ENCODE measurements at places on chromosomes 2 and 18.

DNA sequence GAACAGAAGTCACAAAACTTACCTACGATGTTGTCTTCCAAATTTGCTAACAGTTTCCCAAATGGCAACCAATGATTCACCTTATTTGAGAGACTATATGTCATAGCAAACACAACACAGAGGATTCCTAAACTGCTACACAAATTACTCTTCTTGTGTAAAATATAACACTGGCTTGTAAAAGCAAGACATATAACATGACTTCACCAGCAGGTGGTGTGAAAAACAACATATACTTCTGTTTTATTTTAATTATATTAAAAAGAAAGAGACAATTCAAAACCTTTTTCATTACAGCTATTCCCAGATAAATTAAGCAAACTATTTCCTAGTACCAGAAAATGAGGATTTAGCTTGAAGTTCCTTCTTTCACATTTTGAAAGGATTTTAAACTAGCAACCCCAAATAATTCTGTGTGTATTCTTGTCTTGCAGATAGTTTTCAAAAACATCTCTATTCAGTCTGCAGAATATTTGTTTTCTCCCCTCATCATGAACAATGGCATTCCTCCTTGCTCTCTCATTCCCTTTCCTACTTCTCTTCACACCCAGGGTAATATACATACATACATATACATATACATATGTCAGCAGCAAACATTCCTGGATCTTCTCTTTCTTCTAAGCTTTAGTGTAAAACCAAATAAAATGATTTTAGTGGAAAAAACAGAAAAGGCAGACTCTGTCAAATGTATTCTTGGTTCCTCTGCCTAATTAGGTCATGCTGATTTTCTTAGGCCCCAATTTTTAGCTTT is 62.1 kb downstream of the SCN3A start:
- no peak for DNase-seq

GRCh38 chr2:198314559-198315153 is 510.3 kb downstream of the PLCL1 start:
- DNase-seq, result peak; percentile 60

GRCh38 chr2:54722641-54723040 is 821 bp upstream of the EML6 start:
- DNase-seq, result peak; percentile 40

- DNase-seq, result no peak
Measured at GRCh38 chr18:8188184-8188583, 421.1 kb upstream of the RAB12 start.

GRCh38 chr2:231132129-231132528 is 7.3 kb upstream of the HTR2B start:
- peak; percentile 43 for DNase-seq

DNA sequence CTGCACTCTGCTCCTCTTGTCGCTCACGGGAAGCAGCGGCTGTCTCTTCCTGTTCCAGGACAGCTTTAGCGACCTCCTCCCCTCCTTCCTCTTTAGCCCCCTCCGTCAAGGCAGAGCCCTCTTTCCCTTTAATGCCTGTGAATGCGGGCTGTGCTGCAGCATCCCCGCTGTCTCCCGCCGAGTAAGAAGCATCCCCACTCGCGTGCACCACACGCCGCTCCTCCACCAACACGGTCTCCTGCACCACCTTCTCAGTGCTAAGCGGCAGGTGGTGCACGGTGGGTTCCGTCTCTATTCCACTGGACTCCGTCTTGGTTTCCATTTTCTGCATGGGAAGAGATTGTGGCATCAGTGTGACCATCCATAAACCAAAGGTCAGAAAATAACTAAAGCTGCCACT is 101.6 kb upstream of the ZBTB14 start:
- no peak for DNase-seq

GRCh38 chr18:67651438-67651837 is 134.9 kb upstream of the DSEL start:
- DNase-seq, result no peak

DNA sequence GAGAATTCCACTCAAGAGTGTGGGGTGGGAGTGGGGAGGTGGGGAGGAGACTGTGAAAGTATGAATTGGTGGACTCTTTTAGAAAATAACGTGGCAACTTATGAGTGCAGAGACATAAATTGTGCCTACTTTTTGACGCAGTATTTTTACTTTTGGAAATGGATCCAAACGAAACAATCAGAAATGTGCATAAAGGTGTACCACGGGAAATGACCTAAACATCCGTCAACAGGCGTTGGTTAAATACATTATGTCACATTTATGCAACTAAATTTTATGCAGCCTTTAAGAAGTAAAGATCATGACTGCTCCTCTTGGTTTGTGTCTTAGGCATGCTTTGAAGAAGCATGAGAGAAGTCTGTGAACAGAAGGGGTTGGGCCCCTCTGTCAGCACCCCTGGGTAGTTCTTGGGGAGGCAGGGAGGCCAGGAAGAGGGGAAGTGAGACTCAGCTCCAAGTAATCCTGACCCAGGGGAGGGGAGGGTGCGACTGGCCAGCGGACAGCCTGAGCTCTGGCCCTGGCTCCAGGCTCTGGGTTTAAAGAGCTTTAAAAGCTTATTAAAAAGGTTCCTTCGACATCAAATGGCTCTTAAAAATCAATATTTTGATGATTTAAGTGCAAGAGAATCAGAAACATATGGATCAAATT is 126.4 kb upstream of the HAAO start:
- DNase-seq, result no peak

- no peak for DNase-seq
Measured at GRCh38 chr2:234048049-234048448, 2.5 kb upstream of the SPP2 start.

DNA sequence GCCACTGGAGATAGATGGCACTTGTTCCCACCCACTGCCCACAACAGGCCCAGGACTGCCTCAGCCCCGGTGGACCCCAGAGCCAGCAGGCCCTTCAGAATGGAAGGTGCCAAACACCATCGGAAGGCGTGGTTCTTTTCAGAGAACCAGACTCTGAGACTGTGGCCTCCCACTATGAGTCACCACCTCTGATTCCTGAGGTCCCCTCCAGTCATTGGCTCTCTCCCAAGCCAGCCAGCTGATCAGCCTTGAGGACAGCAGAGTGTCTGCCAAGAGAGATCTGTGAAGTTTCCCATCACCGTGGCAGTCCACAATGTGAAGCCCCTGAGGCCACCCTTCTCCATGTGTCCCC is 10.4 kb upstream of the MAP3K2 start:
- peak; percentile 91 for DNase-seq

DNA sequence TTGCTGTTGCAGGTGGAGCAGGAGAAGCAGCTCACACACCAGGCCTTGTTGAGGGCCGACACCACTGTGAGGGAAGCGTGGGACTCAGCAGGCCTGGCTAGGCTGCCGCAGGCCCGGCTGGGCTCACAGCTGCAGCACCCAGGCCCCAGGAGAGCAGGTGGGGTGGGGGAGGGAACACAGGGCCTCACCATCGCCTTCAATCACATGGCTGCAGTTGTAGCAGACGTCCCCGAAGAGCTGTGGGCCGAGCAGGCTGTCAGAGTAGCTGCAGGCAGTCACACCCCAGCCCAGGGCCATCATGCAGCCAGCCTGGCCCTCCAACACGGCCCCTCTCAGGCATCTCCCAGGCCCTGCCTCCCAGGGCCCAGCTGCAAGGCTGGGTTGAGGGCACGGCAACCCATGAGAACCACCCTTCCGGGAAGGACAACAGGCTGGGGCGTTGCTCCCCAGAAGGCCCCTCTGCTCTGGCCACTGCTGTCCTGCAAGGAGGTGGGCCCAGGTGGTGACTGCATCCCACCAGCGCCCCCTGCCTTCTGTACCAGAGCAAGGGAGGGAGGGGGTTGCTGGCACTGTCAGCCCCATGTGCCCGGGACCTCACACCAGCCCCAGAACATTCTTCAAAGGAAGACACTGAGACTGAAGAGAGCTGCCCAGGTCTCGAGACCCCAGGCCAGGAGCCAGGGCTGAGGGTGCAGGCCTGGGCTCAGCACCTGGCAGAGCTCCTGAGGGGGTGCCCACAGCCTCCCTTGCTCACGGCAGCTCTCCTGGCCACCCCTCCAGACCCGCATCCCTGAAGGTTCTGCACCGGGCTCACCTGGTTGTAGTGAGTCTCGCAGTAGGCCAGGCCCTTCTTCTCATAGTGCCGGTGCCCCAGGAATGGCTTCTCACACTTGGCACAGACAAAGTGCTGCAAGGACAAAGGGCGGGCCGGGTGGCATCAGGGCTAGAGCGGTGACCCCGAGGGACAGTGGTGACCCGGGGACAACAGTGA is 5.6 kb upstream of the GPR17 start:
- DNase-seq, result no peak

- no peak for DNase-seq
Measured at GRCh38 chr2:230414302-230414701, 1.7 kb upstream of the SP100 start.

GRCh38 chr2:178317811-178318210 is 123.5 kb downstream of the OSBPL6 start:
- no peak for DNase-seq

DNA sequence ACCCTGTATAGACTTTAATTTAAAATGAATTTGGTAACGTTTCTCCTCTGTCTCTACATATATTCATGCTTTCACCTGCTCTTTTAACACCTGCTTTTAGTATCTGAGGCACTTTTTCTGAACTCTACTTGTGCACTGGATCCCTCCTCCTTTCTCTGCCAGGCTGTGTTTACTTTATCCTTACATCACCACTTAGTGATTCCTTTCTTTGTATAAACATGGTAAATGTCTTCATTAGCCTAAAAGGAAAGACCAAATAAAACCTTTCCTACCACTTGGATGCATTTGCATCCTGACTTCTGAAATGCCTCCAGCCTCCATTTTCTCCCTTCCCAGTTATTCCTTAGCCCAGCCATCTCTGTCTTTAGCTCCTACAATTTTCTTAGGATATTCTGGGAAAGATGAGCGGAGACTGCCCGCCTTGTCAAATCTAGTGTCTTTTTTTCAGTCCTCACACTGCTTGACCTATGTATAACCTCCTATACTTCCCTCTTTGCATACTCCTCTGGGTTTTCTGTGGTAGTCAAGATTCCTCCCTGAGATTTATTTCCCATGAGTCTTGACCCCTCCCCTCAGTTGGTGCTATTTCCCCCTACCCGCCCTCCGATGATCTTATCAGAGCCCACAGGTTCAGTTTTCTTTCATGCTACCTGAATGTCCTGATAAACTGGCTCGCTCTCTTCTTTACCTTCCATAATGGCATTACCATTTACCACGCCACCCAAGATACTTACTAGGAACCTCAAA is 44.8 kb downstream of the REL start:
- peak; percentile 18 for DNase-seq

- peak; percentile 21 for DNase-seq
Measured at GRCh38 chr18:79394534-79395307, 1.0 kb upstream of the NFATC1 start.

- no peak for DNase-seq
Measured at GRCh38 chr2:66582104-66582986, 147.4 kb downstream of the MEIS1 start.

GRCh38 chr2:191150600-191151330 is at the start of gene STAT4:
TSS of gene STAT4 (minus strand) at chr2:191150994. CDS start at chr2:191148203, 2,791 bp downstream.
- DNase-seq, result no peak

DNA sequence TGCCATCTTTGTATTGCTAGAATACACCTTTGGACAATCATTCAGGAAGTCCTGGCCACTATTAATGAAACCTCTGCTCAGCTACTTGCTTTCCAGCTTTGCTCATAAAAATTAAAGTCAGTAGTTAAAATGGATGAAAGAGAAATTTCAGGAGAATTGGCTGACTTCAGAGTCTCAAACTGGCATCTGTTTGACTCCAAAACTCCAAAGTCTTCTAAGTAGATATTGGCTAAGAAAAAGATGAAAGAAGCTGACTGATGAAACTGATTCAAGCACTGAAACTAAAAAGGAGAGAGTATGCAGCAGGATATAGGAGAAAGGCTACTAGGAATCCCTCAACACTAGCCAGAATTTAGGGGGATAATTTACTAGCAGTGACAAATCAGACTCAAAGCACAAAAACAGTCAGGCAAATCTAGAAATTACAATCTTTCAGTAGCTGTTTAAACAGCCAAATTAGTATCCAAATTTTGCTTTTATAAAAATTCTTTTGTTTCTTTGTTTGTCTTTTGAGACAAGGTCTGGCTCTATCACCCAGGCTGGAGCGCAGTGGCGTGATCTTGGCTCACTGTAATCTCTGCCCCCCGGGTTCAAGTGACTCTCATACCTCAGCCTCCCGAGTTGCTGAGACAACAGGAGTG is 52.1 kb upstream of the DTNA start:
- no peak for DNase-seq

DNA sequence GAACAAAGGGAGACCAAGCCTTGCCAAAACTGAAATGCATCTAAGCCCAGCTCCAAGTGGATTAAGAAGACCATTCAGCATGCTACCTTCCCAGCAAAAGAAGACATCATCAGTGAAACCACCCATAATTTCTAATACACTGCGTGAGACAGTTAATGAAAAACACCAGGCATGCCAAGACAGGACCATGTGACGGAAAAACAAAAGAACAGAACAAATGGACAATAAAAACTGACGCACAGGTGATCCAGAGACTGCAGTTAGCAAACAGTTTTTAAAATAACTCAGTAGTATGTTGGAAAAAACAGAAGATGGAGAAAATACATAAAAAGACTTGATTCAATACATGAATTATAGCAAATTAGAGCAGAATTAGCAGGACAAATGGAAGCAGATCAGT is 15.3 kb downstream of the FAM168B start:
- no peak for DNase-seq

GRCh38 chr2:122098306-122098705 is 342.9 kb downstream of the TSN start:
- no peak for DNase-seq

GRCh38 chr2:181275643-181276070 is 181.5 kb upstream of the ITGA4 start:
- no peak for DNase-seq

DNA sequence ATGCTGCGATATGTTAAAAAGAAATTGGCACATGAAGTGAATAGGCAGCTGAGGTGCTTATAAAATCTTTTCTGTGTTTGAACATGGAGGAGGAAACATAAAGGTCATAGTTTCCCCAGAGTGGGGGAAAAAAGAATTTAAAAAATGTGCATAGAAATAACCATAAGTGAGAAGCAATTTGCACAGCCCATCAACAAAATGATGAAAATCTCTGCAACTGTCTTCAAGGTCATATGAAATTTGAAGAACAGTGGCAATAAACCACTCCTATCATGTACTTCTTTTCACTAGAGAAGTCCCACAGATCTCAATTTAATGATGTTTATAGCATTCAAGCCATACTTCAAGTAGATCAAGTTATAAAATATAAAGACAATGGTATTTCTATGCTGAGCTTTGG is 46.7 kb upstream of the ZNF804A start:
- DNase-seq, result no peak
